Amygdala (tissue), 56 donors: ENCODE measurements at places on chromosomes 2 and 18.

DNA sequence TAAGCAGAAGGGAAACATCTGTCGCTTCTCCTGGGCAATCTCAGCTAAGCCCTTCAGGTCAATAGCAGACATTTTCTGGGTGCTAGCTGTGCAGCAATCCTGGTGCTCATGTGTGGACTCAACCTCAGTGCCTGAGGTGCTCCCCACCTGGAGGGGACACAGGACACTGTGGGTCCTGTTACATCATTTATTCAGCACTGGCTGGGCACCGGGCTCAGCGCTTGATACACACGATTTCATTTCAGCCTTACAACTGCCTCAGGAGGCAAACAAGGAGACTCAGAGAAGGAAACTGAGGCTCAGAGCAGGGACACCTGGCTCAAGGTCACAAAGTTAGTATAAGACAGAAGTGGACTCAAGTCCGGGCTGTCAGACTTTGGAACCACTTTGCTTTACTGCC is 46.7 kb downstream of the MARCO start:
- DNase-seq: no peak

DNA sequence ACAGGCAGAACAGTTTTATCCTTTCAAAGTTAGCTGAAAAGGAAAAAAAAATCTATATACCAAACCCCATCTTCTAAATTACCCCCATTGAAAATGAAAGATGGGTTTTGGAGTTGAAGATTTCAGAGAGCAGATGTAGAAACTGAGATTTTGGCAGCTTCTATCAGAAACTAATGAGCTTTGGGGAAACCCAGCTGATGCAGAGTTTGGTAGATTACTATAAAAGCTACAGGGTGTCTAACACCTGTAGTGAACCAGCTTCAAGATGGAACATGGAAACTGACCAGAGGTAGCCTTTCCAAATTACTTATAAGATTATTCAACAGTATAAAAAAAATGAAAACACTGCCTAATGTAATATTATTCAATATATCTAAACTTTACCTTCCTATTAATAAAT is 583.1 kb downstream of the XIRP2 start:
- no peak for DNase-seq

GRCh38 chr2:38438133-38438882 is 61.2 kb upstream of the ATL2 start:
- no peak for DNase-seq

- no peak for DNase-seq
These were observed 143.9 kb downstream of the CCBE1 start for GRCh38 chr18:59553273-59553870.

GRCh38 chr18:48762836-48763718 is 187.7 kb downstream of the SMAD7 start:
- DNase-seq: no peak

GRCh38 chr2:37005118-37005868 is 39.0 kb upstream of the STRN start:
- no peak for DNase-seq

GRCh38 chr2:170396799-170397459 is 219.0 kb downstream of the MYO3B start:
- DNase-seq: no peak

GRCh38 chr2:240933966-240934700 is 28.0 kb downstream of the CROCC2 start:
- no peak for DNase-seq

DNA sequence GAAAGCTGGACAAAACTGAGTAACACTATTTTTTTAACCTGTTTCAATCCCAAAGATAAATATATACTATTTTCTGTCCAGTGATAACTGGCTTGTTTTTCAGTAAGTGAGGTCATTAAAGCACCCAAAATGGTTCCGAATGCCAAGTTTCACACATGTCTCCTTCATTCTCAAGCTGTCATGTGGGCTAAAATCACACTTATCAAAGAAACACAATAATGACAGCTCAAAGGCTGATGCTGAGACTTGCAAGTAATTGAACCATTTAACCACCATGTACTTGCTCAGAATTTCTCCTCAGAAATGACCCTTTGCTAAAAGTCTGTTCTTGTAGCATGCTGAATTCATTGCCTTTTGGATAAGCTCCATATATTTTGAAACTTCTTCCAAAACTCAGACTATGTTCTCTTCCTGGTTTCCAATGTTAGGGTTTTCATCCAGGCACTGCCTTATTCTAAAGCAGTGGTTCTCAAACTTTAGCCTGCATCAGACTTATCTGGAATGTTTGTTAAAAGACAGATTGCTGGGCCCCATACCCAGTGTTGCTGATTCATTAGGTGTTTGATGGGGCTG is 149.8 kb downstream of the VWC2L start:
- DNase-seq: no peak

DNA sequence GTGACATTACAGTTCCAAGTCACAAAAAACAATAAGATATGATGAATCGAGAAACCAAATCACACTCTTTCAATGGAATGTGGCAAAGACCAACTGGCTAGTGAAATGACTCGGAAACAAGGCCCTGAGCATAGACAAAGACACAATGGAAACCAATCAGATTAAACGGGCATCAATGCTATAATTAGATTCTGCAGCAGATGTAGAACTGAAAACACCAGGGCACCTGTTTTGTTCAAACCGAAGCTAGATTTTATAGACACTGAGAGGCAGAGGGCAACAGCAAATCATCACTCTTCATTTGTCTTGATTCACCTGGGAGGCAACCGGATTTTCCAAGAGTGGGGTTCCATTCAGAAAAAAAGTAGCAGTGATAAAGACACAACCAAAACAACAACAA is 92.8 kb upstream of the BARD1 start:
- no peak for DNase-seq

DNA sequence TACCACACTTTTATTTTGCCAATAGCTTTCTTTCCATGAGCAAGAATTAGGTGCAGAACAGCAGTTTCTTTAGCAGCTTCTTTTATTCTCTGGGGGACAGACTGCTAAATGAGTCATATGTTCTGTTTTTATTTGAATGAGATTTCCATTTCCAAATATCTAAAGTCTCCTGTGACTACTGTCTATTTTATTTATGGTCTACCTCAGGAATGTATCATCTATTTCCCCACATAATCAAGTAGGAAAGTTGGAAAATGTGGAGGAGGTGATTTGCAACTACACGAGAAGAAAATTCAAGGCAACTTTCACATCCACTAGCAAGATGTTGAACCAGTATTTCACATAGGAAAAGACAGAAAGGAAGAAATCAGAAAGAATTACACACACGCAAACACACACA is 139.9 kb upstream of the MEX3C start:
- DNase-seq: no peak

DNA sequence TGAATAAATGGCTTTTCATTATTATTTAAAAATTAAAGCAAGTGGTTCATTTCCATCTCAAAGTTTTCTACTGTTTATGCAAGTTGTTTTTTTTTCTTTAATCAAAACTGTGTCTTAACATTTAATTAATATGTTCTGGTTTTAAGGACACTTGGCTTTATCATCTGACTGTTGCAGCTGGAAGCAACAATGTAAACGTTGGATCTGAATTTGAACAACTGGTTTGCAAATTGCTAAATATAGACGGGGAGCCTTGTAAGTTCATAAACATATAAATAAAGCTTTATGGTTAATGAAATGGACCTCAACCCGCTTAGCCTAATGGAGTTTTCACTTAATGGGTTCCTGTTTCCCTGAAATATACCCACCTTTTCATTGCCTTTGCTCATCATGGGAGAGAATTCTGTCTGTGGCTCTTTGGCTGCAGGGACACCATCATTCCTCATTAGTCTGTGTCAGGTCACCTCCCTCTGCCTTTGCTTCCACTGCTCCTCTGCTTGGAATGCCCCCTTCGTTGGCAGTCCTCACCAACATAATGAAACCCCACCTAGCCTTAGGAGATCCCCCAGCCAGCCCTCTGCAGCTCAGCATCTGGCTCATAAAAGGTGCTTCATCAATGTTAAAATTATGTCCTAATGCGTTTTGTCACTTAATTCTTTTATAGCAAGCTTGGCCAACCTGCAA is 44.2 kb upstream of the DYNC2LI1 start:
- no peak for DNase-seq

- DNase-seq: no peak
These were observed 1041.2 kb upstream of the CELF4 start for GRCh38 chr18:38606841-38607240.

GRCh38 chr2:216724190-216724589 is 28.8 kb upstream of the IGFBP5 start:
- no peak for DNase-seq

GRCh38 chr2:167965907-167966761 is 281.3 kb downstream of the STK39 start:
- DNase-seq: no peak

DNA sequence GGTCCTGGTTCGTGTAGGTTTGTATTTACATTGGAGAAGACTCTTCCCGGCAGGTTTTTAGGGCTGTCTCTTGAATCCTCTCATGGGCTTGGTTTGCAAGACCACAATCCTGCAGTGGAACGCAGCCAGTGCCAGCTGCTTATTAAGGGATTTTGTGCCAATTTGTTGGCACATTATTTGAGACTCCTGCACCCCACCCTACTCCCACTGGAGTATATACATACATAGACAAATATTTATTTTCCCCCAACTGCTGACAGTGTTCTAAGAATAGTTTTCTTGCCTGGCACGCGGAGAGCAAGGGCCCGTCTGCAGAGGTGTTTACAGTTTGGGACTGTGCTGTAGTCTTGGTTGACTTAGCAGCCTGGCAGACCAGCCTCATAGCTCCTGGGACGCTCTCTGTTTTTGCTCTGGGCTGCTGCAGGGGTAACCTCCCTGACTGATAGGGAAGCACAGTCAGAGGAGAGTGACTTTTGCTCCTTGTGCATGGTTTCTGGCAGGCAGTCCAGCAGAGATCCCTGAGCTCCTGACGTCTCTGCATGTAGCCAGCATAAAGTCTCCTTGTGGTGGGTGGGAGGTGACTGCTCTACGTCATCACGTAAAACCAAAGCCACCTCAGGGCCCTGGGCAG is 1.9 kb downstream of the LDLRAD4 start:
- DNase-seq: no peak

DNA sequence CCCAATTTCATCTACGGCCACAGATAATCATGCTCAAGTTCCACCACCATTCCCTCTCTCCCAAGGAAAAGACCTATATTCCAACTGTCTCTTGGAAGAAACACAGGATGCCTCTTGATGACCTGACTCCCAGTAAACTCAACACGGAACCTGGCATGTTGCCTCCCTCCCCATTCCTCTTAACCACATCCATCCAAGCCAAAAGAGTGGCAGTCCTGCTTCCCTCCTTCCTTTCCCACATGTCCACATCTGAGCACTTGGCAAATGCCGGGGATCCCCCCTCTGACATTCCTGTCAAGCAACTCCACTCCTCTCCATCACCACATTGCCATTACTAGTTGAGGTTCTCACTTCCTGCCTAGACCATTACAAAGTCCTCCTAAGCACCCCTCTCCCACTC is 49.4 kb downstream of the PID1 start:
- no peak for DNase-seq

DNA sequence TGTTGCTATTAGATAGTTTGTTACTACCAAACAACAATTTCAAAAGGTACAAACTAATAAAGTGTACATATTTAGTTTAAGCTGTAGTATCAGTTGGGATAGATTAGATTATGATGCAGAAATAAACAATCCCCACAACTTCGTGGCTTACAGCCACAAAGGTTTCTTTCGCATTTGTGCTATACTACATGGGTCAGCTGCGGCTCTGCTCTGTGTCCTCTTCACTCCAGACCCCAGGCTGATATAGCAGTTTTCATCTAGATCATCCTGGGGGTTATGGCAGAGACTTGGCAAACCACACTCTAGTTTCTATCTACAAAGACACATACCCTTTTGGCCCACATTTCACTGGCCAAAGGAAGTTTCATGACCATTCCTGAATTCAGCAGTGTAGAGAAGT is 108.0 kb upstream of the SP5 start:
- DNase-seq: no peak

GRCh38 chr2:201358684-201359083 is 1.5 kb upstream of the FLACC1 start:
- no peak for DNase-seq
